Activated T-helper 17 cell treated with anti-CD3 and anti-CD28 coated beads, Interleukin-2, amount 50 U/mL, for 72 hours (primary cell): ENCODE measurements at places on chromosomes 11 and 22. TPM values are rescaled to one million over a fixed set of nuclear protein-coding genes. Genes with fewer than 3 reads are reported as not detected.

C11orf97 gene
- total RNA-seq: not detected

CHEK1 gene
- 147 TPM for total RNA-seq

BAIAP2L2 gene
- total RNA-seq: 2.1 TPM

CARD10 gene
- 0.09 TPM for total RNA-seq

CYP2D6 gene
- total RNA-seq: 5.5 TPM

MPPED2 gene
- total RNA-seq: not detected

ARHGAP20 gene
- not detected for total RNA-seq

GAS2 gene
- 1.2 TPM for total RNA-seq

GRCh38 chr11:12784987-12785386, 110.8 kb downstream of the TEAD1 start:
- no peak for ATAC-seq

GRCh38 chr11:93652161-93652597, 9.3 kb upstream of the CEP295 start:
- no peak for ATAC-seq

DNA sequence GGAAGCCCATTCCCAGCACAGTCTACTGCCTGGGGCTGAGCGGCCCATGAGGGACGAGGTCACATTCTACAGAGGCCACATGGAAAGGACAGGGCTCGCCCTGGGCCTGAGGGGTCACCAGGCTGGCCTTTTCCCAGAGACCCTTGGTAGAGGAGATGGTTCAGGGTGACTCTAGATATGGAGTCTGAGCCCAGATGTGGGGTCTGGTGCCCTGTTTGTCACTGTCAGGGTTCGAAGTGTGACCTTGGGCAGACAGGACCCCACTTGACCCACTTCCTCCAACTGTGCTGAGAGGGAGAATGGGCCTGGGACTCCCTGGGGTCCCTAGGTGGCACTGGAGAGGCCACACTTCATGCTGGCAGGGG, 81.0 kb downstream of the MYEOV start:
- ATAC-seq: no peak

DNA sequence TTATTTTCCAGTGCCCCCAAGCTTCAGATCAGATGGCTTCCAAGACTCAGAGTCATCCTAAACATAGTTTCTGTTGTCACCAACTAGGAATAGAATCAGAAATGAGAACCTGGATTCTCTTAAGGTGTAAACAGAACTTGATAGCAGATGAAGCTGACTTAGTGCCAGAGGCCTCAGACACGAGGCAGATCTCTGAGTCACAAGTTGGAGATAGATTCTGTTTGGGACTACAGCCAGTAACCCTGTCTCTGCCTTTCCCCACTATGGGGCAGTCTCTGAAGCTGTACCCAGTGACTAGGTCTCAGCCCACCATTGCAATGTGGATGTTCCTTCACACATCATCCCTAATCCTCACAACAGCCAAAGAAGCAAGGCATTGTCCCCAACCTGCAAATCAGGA, 25.4 kb downstream of the NEU3 start:
- ATAC-seq: no peak

GRCh38 chr22:49235463-49236300, 592.0 kb downstream of the BRD1 start:
- no peak for ATAC-seq

GRCh38 chr11:15730263-15730994, 615.7 kb downstream of the INSC start:
- no peak for ATAC-seq

DNA sequence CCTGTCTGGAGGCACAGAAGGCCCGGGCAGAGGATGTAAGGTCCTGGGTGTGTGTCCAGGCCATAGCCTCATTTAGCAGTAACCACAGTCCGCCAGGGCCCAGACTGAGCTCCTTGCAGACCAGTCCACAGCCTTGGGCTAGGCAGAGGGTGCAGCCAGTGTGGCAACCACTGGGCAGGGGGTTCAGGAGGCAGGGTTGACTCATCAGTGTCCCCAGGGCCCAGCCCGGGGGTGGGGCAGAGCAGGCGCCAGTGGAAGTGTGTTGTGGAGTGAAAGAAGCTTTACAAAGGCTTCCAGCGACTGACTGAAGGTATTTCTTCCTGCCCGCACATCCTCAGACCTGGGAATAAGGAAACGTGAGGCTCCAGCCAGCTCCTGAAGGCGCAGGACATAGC, 27.7 kb upstream of the WNT11 start:
- no peak for ATAC-seq

- ATAC-seq: no peak
Observed at GRCh38 chr22:20819471-20819870, 39.1 kb downstream of the PI4KA start.

DNA sequence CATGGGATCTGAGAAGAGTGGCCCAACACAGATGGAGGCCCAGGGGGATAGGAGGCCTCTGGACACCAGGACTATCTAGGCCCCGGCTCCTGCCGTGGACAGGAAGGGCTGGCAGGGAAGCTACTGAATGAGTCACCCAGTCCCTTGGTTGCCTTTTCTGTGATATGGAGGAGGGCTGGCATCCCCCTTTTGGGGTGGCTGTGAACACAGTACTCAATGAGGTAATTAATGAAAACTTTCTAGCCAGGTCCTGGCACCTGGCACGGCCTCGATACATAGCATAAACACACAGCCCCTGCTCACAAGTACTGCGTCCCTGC, 163.2 kb downstream of the CHST1 start:
- ATAC-seq: no peak

- no peak for ATAC-seq
Observed at GRCh38 chr22:29207243-29207550, 1.5 kb downstream of the EMID1 start.

GRCh38 chr22:21791635-21792625, 56.3 kb upstream of the YPEL1 start:
- peak; percentile 94 for ATAC-seq
